ENCODE measurements at places on chromosomes 6 and 20.

DNA sequence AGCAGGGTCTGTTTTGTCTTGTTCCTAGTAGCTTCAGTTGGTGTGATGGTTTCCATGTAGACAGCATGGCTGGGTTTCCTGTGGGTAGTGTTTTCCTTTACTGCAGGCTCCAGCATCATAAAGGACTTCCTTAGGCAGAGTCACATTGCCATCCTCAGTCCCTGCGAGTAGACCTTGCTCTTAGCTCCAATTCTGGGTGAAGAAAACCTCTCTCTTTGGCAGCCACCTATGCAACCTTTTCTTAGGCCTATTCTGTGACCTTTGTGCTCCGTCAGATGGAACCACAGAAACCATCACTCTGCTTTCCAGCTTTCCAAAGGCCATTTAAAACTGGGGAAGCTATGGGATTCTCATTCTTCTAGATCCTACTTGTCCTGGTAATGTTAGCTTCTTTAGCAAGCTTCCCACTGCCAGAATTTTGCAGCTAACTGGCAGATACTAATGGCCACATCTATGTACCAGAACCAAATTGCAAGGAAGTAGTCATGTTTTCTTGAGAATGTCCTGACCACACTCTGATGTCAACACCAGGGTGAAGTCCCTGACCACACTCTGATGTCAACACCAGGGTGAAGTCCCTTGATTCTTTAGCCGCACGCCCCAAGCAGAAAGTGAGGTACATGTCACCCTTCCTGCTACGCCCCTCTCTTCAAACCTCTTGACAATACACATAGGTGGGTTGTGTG lies 646.6 kb upstream of the HS3ST5 start:
- DNase-seq, result no peak

DNA sequence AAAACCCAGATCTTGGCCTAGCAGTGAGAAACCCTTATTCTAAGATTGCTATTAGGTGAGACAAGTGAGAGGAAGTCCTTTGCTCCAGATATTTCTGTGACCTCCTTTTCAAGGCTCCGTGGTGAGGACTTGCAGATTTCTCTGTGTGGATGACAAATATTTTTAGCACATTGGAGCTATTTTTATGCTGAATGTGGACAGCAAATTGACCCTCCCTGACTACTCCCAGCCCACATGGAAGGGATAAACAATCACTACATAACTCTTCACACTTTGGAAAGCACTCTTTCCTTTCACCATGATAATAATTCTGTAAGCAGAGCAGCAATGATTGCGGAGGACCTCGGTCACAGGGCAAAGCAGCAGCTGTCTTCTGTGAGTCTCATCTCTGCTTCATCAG lies 88.0 kb upstream of the ADGRF1 start:
- no peak for DNase-seq

DNA sequence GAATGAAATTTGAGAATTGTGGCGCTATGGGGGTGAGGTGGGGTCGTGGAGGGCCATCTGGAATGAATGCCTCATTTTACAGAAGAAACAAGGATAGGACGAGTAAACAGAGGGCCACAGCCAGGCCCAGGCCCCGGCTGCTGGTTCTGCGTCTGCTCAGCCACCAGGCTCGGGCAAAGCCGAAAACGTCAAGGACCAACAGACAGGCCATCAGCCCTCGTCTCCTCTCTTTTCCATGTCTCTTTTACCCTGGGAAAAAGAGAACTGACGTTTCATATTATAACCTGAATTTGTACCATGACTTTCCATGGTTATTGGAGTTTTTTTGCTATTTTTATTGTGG lies 212.4 kb upstream of the ARID1B start:
- DNase-seq, result no peak

- DNase-seq, result no peak
Observed at GRCh38 chr20:39623584-39624234, 661.6 kb downstream of the DHX35 start.

DNA sequence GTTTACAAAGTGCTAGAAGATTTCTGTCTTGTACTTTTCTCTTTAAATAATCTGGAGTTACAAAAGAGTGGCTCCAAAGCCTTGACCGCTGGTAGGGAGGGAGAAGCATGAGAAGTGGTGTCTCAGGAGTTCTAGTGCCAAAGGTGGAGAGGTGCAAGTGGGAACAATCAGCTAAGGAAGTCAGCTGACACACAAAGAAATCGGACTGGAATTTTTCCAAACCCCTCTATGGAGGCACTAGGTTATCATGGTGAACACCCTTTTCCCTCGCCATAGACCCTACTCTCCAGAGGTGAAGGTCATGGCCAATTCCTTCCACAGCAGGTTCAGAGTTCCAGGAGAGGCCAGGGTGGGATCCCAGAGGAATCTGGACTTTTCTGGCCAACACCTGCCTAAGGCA lies 14.8 kb downstream of the PLAGL2 start:
- no peak for DNase-seq

- DNase-seq, result no peak
Observed at GRCh38 chr6:43977404-43978111, 149.7 kb downstream of the MRPL14 start.
